Retina (tissue), 1 donor: ENCODE measurements at places on chromosomes 3 and 15.
A peak's percentile ranks its signal among the peaks of the same experiment; 100 is the strongest.

DNA sequence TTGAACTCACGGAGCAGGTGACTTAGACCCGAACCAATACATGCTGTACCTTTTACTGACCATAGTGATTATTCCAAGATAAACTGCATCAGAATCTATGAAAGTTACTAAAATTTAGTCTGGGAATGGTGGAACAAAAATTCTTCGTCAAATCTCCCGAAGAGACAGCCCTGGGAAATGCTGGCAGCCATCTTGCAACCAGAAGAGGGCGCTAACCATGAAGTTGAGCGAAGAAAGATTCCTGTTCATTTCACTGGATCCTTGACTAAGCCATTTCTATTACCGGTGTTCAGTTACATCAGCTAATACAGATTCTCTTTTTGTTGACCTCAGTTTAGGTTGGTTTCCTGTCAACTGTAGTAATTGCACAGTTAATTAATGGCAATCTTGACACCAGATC lies 199.6 kb downstream of the SLC9A9 start:
- no peak for DNase-seq

GRCh38 chr15:86756688-86757087 lies 677.0 kb downstream of the AGBL1 start:
- DNase-seq, result no peak

DNA sequence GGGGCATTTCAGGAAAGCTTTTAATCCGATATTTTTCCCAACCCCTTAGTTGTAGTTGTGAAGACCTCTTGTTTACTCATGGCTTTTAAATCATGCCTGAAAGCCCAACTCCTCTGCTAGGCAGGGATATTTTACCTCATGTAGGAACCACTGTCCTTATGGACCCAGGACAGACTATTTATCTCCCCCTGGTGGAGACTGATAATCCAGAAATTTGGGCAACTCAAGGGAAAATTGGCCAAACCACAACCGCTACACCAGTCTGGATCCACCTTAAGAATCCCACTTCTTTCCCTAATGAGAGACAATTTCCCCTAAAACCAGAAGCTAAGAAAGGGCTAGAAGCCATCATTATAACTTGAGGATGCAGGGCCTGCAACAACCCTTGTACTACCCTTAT lies 248.1 kb upstream of the STAC start:
- DNase-seq, result no peak

GRCh38 chr3:184282941-184283340 lies 7.1 kb downstream of the ECE2 start:
- DNase-seq, result no peak

DNA sequence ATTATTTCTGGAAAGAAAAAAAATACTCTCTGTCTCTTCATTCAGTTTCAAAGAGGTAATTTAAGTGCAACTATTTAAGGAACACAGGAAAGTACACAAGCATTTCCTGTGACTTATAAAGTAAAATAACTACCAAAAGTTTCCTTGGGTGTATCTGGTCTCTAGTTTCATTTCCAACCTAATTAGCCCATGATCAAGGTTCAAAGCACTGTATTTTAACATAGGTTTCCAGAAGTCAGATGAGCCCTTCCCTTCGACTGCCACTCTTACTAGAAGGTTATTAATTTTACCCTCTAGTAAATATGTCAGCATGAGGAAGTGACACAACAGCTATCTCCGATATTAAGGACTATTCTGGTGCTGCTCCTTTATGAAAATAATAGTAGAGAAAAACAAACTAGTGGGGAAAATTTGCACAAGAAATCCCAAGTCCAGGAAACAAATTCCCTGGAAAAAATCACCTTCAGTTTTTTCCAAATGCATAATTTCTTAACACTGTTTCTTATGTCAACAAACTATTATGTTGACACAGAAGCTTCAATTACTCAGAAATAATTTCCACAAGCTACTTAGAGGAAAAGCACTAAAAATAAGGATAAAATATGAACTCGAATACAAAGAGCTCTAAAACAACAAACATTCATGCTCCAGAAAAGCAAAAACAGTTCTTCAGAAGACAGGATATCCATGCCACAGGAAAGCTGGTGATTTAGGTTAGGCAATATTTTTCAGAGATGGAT lies 35.3 kb downstream of the CCPG1 start:
- no peak for DNase-seq

DNA sequence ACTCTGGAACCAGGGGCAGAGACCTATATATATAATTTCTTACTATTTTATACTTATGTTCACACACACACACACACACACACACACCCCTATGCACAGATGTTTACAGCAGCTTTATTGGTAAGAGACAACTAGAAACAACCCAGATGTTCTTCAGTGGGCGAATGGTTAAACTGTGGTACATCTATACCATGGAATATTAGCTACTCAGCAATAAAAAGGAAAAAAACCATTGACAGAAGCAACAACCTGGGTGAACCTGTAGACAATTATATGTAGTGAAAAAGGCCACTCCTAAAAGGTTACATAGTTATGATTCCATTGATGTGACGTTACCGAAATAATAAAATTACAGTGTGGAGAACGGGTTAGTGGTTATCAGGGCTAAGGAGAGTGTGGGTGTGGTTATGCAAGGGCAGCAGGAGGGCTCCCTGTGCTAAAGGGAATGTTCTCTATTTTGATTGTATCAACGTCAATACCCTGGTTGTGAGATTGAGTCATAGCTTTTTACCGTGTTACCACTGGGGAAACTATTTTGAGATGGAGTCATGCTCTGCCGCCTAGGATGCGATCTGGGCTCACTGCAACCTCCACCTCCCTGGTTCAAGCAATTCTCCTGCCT lies 85.5 kb downstream of the FLNB start:
- DNase-seq, result no peak

GRCh38 chr3:120100711-120101110 lies 6.5 kb upstream of the GSK3B start:
- DNase-seq, result no peak

DNA sequence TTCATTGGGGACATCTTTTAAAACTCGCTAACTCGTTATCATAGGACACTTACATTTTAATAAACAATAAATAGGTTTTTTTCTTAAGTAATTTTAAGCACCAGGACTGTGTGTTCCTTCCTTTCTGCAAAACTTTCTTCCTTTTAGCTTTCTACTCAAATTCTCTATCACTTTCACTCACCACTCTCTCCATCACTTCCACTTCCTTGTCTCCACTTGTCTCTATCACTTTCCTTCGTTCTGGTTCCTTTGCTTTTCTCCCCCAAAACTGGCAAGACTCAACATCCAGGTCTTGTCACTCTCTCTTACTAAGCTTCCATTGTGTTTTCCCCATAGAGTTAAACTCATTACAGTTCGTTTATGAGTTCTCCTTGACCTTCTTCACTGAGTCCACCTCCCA lies 99.0 kb downstream of the ZPLD1 start:
- no peak for DNase-seq

- no peak for DNase-seq
Observed at GRCh38 chr3:183485093-183485492, 56.7 kb upstream of the MCF2L2 start.

DNA sequence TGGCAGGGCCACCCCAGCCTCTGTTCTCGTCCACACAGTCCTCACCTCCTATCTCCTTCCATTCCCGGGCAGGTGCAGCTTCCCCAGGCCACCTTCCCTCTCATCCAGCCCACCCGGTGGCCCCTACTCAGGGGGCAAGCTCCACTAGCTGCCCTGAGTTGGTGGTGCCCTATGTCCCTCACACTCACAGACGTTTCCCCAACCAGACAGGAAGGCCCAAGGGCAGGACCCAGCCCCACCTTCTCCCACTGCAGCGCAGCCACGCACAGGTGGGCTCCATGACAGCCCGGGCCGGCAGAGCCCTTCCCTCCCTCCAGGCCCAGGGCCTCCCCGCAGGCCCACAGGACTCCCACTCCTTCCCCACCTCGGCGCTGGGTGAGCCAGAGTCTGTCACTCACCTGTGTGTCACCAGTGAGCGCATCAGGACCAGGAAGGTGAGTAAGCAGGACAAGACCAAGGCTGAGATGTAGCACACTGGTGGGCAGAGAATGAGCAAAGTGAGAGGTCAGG lies 11.1 kb downstream of the ISLR start:
- no peak for DNase-seq

DNA sequence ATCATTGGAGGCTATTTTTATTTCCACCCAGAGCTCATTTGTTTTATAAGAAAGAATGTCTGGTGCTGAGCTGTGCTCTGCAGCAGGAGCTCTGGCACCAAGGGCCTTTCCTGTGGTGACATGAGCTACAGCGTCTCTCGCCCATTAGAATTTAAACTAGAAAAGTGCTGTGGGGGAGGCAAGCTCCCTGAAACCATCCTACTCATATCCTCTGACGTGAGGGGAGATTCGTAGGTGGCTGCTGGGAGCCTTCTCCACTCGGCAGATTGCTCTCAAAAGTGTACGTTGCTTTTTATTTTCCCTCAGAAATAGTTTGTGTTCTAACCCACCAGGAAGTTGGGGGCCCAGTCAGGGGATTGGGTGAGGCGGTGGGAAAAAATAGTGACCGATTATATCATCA lies 76.3 kb upstream of the ARHGEF3 start:
- no peak for DNase-seq

- DNase-seq, result peak; percentile 62
Observed at GRCh38 chr15:78850941-78851755, 21.5 kb upstream of the MORF4L1 start.
